ENCODE measurements at places on chromosomes 4 and X.

DNA sequence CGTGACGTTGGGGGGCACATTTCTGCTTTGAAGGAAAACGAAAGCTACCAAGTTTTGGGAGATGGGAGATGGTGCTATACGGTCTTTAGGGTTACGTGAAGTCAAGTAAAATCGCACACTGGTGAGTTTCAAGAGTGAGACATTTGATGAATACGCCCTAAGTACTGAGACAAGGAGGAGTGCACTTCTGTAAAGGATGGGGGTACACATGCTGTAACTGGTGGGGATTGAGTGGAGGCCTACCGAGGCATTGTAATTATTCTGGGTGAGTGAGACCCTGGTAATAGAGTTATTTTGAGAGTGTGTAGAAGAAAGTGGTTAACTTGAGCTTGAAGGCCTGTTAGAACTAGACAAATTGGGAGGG, 536 bp downstream of the SH3BGRL start:
- DNase-seq, result no peak

- DNase-seq, result no peak
These were observed 113.2 kb downstream of the USP9X start for GRCh38 chrX:41198410-41198809.

GRCh38 chrX:13369256-13370030, 49.6 kb upstream of the ATXN3L start:
- no peak for DNase-seq

- no peak for DNase-seq
These were observed 76.2 kb upstream of the SCOC start for GRCh38 chr4:140297221-140297570.

- no peak for DNase-seq
These were observed 17.5 kb downstream of the FAM184B start for GRCh38 chr4:17763931-17764330.
